ENCODE measurements at places on chromosomes 7 and 10. TPM values are rescaled to one million over a fixed set of nuclear protein-coding genes. Genes with fewer than 3 reads are reported as not detected.

WNT2 gene
- 0.50 TPM for polyA plus RNA-seq

C7orf33 gene
- not detected for polyA plus RNA-seq

NACAD gene
- polyA plus RNA-seq, result 4.1 TPM

GGCT gene
- 32.3 TPM for polyA plus RNA-seq

OR2AE1 gene
- polyA plus RNA-seq, result not detected

- no peak overlapping the region for H3K4me3 ChIP-seq
- H3K27ac ChIP-seq, result no peak overlapping the region
- no peaks in the 10 kb centered on the region for H3K4me1 ChIP-seq
- no peaks in the 10 kb centered on the region for H3K27me3 ChIP-seq
These were observed 3.5 kb upstream of the GNGT1 start for GRCh38 chr7:93902777-93903423.

DNA sequence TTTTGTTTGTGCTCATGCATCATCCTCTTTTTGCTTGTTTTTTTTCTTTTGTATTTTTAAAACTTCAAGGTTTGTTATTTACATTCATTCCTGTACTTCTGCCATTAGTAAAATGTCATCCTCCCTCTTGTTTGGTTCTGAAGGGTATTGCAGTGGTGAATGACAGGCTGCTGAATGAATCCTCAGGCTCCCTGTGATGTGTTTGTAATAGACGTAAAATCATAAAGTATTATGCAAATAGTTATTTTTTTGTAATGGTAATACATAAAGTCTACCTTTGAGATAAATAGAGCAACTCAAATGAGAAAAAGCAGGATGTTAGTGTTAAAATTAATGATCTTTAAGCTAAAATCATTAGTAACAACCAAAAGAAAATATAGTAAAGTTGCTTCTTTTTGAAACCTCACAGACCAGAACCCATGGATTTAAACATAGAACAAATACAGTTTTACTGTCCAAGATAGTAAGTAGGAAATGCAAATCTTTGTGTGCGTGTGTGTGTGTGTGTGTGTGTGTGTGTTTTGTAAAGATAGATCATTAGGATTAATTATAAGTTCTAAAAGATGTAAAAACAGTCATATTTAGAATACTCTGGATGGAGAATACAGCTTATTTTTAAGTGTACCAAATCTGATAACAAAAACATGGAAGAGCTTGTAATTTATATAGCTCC, 4.5 kb downstream of the GLCCI1 start:
- H3K27ac ChIP-seq, result no peak overlapping the region
- no peak overlapping the region for H3K4me3 ChIP-seq
- peaks cover 3% of the 10 kb centered on the region for H3K4me1 ChIP-seq
- DNase-seq, result no peak
- no peaks in the 10 kb centered on the region for H3K36me3 ChIP-seq

DNA sequence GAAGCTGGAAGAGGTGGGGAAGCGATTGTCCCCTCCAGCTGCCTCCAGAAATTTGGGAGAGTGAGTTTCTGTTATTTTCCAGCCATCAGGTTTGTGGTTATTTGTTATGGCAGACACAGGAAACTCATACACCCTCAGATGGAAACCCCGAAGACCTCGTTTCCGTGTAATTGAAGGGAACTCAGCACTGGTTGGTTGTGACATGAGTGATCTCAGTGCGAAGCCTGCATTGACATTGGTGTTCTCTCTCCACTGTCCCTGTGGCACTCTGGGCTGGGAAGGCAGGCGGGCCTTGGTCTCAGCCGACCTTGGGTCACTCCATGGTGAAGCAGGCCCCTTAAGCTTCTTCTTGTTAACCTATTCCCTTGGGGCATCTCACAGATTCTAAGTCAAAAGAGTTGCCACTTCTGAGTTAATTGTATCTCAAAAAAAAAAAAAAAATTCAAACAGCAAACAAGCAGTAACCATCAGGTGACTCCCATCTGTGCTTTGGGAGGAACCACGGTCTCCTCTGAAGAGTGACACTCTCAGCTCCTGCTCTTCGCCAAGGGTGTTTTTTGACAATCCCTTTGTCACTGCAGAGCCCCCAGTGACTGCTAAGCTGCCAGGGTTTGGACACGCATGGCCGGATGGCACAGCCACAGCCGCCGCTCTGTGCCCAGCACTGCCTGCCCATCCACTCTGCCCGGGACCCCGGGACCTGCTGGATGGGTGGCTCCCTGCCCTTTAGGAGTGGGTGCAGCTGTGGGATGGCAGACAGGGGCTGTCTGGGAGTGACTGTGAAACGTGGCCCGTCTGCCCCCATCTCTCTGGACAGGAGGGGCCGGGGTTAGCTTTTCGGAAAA, 233.6 kb downstream of the PRPF18 start:
- no peak for DNase-seq
- no peak overlapping the region for H3K4me3 ChIP-seq
- no peaks in the 10 kb centered on the region for H3K36me3 ChIP-seq

DNA sequence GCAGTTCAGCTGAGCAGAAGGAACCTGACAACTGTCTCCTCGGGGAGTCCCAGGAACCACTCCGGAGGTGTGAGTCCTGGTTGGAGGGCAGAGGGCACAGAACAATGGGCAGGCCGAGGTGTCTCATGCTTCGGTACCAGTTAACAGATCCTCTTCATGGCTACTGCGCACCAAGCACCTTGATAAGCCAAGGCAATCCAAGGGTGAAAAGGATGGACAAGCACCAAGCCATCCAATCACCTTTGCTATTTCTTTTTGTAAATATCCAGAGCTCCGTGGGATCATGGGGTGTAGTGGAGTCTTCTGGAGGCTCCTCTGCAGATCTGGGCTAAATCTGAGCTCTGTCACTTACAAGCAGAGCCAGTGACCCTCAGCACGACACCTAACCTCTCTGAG, 233.5 kb downstream of the WDR11 start:
- no peak for DNase-seq
- no peak overlapping the region for H3K4me3 ChIP-seq
- H3K27me3 ChIP-seq, result no peaks in the 10 kb centered on the region
- H3K4me1 ChIP-seq, result no peaks in the 10 kb centered on the region
- no peaks in the 10 kb centered on the region for H3K36me3 ChIP-seq
- no peak overlapping the region for H3K27ac ChIP-seq

DNA sequence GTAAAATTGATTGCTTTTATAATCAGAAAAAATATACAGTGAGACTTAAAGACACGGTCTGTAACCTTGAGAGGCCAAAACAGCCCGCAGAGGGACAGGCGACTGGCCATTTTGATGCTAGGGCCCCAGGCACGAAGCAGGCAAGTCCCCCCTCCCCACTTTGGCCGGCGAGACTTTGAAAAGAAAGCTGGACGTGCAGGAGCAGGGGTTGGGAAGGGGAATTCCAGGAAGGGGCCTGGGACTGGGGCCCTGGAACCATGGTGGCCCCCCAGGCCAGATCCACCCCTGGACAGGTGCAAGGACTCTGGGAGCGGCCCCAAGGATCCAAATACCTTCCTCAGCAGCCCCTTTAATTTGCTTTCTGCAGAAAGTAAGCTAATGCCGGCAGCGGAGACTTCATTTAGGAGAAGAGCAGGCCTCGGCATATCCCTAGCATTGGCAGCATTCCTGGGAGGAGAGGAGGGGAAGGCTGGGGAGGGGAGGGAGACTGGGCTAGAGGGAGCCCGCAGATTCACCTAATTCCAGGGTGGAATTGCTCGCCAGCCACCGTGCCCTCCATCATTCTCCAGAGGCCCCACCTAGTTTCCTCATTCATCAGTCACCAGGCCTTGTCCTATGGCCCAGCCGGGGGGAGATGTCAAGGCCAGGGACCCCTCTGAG, 24.9 kb upstream of the TNRC18 start:
- H3K27ac ChIP-seq, result no peak overlapping the region
- H3K4me1 ChIP-seq, result peaks cover 5% of the 10 kb centered on the region
- no peak overlapping the region for H3K4me3 ChIP-seq
- H3K36me3 ChIP-seq, result no peaks in the 10 kb centered on the region
- DNase-seq, result peak; percentile 63
- H3K27me3 ChIP-seq, result no peaks in the 10 kb centered on the region

DNA sequence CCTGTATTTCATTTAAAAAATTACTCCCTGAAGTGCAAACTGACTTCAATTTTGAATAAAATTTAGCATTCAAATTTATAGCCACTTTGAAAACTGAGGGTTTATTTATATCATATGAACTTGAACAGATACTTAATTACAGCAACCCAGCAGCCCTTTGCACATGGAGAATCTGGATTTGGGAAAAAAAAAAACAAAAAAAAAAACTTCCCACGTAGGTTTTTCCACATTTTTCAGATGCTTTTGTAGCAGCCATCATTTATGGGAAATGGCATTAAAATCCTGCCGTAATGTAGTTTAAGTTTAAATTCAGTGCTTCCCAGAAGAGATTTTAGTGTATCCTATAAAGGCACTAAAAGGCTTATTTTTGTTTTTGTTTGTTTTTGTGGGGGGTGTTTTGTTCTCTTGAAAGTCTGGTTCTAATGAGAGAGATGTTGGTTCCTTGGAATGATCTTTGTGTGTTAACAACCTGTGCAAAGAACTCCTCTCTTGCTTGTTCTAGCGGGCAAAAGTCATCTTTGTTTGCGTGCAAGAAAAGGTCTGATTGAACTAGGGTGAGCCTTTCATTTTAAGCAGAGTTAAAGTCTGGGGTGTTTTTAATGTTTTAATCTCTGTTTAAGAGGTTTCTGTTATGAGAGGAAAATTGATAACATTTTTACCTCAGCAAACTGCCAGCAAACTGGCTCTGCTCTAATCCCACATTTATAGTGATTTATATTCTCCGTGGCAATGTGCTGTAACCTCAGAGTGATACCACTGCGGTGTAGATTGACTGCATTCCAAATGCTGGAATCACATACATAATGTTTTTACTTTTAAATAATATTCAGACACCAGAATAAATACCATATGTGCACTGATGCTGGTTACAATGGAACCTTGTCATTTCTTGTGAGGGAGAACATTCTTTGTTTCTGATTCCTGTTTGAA, 105.5 kb downstream of the WNT2 start:
- no peaks in the 10 kb centered on the region for H3K36me3 ChIP-seq
- H3K4me1 ChIP-seq, result peaks cover 2% of the 10 kb centered on the region
- no peaks in the 10 kb centered on the region for H3K27me3 ChIP-seq
- no peak for DNase-seq
- no peak overlapping the region for H3K27ac ChIP-seq
- no peak overlapping the region for H3K4me3 ChIP-seq

DNA sequence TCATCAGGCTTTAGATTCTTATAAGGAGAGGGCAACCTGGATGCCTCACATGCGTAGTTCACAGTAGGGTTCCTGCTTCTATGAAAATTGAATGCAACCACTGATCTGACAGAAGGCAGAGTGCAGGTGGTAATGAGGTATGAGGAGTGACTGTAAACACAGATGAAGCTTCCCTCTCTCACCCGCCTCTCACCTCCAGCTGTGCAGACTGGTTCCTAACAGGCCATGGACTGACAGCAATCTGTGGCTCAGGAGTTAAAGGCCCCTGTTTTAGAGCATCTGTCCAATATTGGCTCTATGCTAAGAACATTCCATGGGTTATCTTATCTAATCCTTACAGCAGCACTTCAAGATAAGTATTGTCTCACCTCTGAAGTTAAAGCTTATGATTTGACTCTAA, 213.5 kb upstream of the NRP1 start:
- H3K27me3 ChIP-seq, result no peaks in the 10 kb centered on the region
- peaks cover 2% of the 10 kb centered on the region for H3K4me1 ChIP-seq
- no peak overlapping the region for H3K27ac ChIP-seq
- H3K4me3 ChIP-seq, result no peak overlapping the region

DNA sequence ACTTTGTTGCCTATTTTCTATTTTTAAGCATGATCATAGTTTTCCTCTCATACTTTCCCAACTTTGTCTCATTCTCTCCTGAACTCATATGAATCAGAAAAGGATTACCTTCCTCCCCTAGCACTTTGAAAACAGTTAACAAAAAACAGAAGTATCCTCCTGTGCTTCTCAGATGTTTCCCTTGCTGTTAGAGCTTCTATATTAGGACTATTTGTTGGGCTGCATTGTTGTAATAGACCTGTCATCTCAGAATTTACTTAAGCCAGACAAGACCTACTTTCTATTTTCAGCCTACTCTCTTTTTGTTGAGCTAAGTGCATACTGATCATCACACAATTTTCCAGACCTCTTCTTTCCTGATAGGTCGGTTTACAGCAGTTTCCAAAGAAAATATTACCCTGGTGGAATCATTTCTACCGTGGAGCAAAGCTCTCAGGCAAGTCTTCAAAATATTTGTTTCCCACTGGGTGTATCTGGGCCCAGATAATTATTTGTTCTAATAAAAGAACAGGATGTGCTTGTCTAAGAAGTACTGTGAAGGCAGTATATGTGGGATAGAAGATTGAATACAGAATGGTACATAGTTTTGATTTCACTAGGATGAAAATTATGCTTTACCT, 411.9 kb upstream of the KLF6 start:
- no peaks in the 10 kb centered on the region for H3K36me3 ChIP-seq
- peaks cover 1% of the 10 kb centered on the region for H3K4me1 ChIP-seq
- DNase-seq, result no peak
- H3K27ac ChIP-seq, result no peak overlapping the region

DNA sequence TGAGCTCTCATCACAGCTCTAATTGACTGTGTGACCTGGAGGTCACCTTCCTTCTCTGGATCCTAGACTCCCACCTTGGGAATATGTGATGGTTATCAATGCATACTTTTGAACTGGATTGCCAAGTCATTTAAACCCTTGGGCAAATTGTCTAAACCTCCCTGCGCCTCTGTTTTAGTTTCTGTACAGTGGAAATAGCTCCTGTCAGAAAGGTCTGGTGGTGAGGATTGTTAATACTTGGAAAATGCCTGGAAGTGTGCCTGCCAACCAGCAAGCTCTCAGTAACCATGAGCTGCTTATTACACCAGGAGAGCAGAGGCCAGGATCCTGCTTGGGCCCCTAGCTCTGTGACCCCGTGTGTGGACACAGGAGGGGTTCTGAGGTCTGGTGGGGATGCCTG, 108.7 kb upstream of the PPIF start:
- no peaks in the 10 kb centered on the region for H3K27me3 ChIP-seq
- no peak overlapping the region for H3K27ac ChIP-seq
- no peak for DNase-seq
- H3K4me3 ChIP-seq, result no peak overlapping the region
- peaks cover 17% of the 10 kb centered on the region for H3K4me1 ChIP-seq

DNA sequence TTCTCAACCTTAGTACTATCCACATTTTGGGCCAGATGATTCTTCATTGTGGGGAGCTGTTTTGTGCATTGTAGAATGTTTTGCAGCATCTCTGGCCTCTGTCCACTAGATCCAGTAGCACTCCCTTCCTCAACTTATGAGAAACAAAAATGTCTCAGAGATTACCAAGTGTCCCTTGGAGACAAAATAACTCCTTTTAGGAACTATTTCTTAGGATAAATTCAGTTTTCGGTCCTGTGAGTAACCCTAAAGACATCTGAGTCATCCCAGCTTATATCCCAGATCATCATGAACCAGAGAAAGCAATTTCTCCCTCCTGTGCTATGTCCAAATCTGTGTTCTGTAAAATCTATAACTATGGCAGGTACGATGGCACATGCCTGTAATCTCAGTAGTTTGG, 266.6 kb upstream of the PHYHIPL start:
- no peak overlapping the region for H3K4me3 ChIP-seq
- H3K36me3 ChIP-seq, result no peaks in the 10 kb centered on the region
- no peaks in the 10 kb centered on the region for H3K4me1 ChIP-seq
- no peak overlapping the region for H3K27ac ChIP-seq
- DNase-seq, result no peak
- no peaks in the 10 kb centered on the region for H3K27me3 ChIP-seq
